Activated CD4-positive, alpha-beta memory T cell treated with anti-CD3 and anti-CD28 coated beads for 36 hours (primary cell): ENCODE measurements at places on chromosomes 7 and 10. TPM values are rescaled to one million over a fixed set of nuclear protein-coding genes. Genes with fewer than 3 reads are reported as not detected.

DNA sequence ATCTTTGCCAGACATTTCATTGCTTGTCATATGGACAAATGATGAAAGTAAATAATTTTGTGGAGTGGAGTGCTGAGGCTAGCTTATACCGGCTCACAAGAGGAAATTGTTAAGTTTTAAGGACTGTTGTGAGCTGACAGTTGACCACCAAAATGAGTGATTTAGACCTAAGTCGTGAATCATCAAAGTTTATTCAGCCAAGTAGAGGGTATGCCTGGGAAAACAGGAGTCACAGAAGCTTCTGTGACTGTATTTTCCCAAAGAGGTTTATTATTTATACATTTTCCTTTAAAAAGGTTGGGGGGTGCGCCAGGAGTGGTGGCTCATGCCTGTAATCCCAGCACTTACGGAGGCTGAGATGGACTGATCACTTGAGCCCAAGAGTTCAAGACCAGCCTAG lies 21.8 kb downstream of the MRPS24 start:
- DNase-seq, result no peak

GRCh38 chr7:117171106-117171505 lies 151.8 kb downstream of the WNT2 start:
- DNase-seq, result no peak

DNA sequence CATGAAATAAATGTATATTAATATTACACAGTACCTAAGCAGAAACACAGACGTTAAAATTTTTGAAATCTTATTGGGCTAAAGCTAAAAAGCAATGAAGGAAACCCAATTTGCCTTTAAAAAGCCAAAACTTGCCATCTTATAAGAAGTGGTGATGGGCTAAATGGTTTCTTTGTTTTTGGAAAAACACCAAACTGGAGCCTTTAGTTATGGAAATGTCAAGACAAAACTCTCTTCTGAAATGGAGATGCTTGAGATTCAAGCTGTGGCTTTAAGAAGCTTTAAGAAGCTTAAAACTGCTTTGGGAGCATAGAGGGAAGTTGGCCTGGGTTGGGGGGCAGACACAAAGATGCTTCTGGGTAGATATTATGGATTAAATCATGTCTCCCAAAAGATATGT lies 277.0 kb downstream of the GFRA1 start:
- no peak for DNase-seq

GRCh38 chr7:54712820-54713219 lies 46.2 kb downstream of the SEC61G start:
- no peak for DNase-seq

- DNase-seq, result no peak
Observed at GRCh38 chr10:101052285-101052684, 9.5 kb upstream of the KAZALD1 start.

Gene WEE2
- not detected for total RNA-seq

DNA sequence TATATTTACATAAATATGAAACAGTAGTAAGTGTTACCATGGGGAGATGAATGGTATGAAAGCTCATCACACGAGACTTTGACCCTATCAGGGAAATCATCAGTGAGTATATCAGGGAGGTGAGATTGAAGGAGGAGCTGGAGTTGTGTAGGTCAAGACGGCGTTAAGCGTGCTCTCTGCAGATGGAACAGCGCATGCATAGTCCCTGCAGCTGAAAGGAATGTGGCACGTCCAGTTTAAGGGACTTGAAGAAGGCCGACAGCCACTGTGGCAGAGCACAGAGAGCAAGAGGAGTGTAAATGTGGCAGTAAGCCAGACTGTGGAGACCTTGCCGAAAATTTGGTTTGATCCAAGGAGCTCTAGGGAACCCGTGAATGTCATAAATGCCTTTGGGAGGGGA lies 38.9 kb downstream of the POU6F2 start:
- no peak for DNase-seq

Gene SHH
- total RNA-seq, result not detected

Gene PKD1L1
- total RNA-seq, result 0.19 TPM

DNA sequence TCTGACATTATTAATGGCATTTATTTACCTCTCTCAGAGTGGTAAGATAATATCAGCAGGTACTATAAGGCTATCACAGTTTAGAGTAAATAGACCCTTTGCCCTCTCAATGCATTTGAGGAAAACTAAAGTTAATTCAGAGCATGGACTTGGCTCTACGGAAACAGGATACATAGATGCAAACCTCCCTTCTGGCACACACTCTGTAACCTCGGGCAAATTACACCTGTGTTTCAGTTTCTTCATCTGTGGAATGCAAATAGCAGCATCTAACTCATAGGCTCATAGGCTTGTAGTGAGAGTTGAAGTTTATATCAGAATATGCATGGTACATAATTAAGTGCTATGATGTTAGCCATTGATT lies 5.6 kb downstream of the RAPGEF5 start:
- DNase-seq, result no peak

Gene CALHM1
- not detected for total RNA-seq

Gene ANKRD22
- total RNA-seq, result 0.24 TPM

GRCh38 chr7:27808626-27809025 lies 68.7 kb downstream of the TAX1BP1 start:
- no peak for DNase-seq

DNA sequence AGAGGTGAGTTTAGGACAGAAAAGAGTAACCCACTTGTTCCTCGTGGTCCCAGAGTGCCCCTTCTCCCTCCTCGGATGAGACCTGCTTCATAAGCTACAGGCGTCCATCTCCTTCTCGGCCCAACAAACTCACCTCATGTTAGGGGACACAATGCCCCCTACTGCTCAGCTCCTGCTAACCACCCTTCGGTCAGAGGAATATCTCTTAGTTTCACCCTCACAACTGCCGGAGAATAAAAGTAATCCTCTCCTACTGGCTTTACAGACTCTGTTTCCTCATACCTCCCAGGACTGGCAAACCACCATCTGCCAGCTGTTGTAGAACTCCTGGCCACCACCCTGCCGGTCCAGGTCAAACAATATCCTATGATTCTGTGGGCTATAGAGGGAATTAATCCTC lies 3.2 kb downstream of the AKR1B15 start:
- DNase-seq, result no peak

DNA sequence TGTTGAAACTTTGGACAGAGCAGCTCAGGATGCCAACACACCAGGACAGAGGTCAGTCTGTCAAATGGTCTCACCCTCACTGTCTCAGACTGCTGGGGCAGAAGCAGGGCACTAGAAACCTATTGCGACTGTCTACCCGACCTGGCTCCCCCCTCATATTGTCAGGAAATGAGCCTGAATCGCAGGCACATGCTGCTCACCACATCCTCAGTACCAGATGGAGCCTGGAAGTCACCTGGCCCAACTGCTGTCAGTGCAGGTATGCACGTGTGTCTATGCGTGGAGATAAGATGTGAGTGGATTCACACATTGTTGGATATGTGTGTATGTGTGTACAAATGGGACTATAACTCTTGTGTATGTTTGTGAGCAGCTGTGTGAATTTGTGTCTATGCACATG lies 3.2 kb upstream of the CDHR1 start:
- DNase-seq, result peak; percentile 27

Gene ACHE
- not detected for total RNA-seq

DNA sequence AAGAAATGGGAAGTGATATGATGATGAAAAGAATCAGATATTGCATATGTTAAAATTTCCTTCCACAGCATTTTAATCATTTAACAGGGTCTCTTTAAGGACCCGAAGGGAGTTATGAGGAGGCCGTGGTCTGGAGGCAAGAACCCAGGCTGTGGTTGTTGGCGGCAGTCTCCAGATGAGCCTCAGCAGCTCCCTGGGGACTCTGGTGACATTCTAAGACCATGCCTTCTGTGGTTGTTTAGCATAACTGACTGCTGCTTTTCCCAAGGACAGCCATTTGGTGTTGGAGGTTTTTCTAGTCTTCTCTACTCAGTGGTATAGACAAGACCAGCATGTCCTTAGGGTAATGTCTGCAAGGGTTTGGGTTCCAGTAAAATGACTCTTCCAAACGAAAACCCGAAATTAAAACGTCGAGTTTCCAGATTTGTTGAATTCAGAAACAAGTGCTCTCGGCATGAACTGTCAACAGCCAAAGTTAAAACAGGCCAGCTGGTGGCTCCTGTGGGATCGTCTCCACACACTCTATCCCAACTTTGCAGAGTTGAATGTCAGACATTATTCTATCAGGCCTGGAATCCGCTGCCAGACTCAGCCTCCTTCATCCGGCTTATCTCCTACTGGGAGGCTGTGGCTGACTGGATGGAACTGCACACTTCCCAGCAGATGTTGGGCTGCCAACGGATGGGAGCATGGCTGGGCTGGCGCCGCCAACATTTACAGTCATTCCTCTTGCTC lies 183.1 kb downstream of the TAX1BP1 start:
- DNase-seq, result no peak

- no peak for DNase-seq
Observed at GRCh38 chr7:33745934-33746333, 159.4 kb upstream of the BMPER start.

- DNase-seq, result no peak
Observed at GRCh38 chr10:11045995-11046775, 28.5 kb downstream of the CELF2 start.

GRCh38 chr7:139918480-139918879 lies 89.4 kb downstream of the TBXAS1 start:
- DNase-seq, result no peak

Gene LIPM
- total RNA-seq, result not detected

- no peak for DNase-seq
Observed at GRCh38 chr7:91137788-91138368, 126.4 kb upstream of the FZD1 start.

Gene CEP55
- 88.0 TPM for total RNA-seq

Gene MRLN
- total RNA-seq, result not detected

Gene ERVW-1
- not detected for total RNA-seq
